ENCODE measurements at places on chromosomes 2 and 18.

- no peak overlapping the region for H3K27ac ChIP-seq
- no peak overlapping the region for H3K4me3 ChIP-seq
- no peaks in the 10 kb centered on the region for H3K36me3 ChIP-seq
- no peaks in the 10 kb centered on the region for H3K4me1 ChIP-seq
Observed at GRCh38 chr2:134021830-134022524, 231.9 kb upstream of the MGAT5 start.

DNA sequence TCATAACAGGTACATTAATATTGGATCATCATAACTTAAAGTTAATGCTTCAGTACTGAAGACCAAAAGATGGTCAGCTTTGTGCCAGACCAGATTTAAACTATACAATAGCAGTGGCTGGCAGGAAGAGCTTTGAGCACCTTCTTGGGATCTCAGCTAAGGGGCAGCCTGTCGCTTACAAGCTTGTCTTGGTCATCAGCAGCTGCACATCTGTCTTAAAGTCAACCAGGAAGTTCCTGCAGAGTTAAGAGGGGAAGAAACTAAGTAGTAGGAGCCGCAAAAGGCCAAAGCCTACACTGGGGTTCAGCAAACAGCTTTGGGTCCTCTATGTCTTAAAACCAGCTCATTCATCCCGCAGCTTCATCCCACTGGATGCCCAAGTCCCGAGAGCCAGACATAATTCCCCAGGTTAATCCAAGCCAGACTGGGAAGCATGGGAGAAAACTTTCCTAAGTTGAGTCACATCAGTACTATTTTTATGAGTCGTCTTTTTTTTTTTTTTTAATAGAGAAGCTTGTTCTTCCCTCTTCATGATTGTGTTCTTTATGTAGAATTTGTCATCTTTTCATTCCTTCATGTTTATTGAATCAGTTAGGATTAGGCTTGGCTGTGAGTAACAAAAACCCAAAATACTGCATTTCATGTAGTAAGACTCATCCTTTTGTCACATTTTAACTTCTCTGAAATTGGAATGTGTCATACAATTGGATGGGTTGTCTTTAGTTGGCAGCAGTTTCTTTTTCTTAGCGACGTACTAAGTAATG, 59.3 kb downstream of the SERTAD2 start:
- H3K27ac ChIP-seq, result no peak overlapping the region
- DNase-seq, result no peak
- peaks cover 8% of the 10 kb centered on the region for H3K36me3 ChIP-seq

- H3K27ac ChIP-seq, result no peak overlapping the region
- H3K4me1 ChIP-seq, result peaks cover 7% of the 10 kb centered on the region
- DNase-seq, result no peak
- no peak overlapping the region for H3K4me3 ChIP-seq
- H3K36me3 ChIP-seq, result no peaks in the 10 kb centered on the region
- peaks cover 38% of the 10 kb centered on the region for H3K27me3 ChIP-seq
Observed at GRCh38 chr2:106062627-106063026, 131.5 kb downstream of the UXS1 start.

GRCh38 chr2:131673400-131674173, 145.9 kb downstream of the CCDC74A start:
- H3K4me1 ChIP-seq, result no peaks in the 10 kb centered on the region
- peak; percentile 85 for DNase-seq
- no peaks in the 10 kb centered on the region for H3K36me3 ChIP-seq

DNA sequence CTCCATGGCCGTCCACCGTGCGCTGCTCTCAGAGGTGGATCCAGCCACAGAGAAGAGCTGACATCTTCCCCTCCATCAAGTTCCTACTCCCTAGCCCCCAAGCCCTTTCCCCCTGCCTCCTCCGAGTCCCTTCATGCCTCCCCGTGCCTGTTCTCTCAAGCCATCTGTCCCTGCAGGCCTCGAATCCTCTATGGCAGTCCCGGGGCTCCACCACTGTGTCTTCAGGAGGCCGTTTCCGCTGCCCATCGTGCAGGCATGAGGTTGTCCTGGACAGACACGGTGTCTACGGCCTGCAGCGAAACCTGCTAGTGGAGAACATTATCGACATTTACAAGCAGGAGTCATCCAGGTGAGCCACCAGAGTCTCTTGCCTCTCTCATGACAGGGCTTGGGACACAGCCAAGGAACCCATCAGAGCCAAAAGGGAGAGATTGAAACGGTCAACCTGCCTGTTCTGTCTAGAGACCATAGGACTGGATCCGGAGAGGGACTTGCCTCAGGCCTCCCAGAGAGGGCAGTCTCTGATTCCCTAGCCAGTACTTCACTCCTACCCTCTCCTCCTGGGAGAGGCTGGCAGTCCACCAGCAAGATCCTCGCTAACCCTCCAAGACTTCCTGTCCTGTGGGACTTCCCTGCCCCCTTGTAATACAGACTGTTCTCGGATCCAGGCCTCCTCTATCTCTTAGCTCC, 9.7 kb downstream of the UCN start:
- H3K4me3 ChIP-seq, result no peak overlapping the region
- no peaks in the 10 kb centered on the region for H3K36me3 ChIP-seq
- DNase-seq, result no peak
- H3K27me3 ChIP-seq, result no peaks in the 10 kb centered on the region

All from neural progenitor cell (in vitro differentiated cells).